K562 (cell line): ENCODE measurements at places on chromosomes 12 and 14.

GRCh38 chr12:67339530-67339929 is 70.4 kb downstream of the CAND1 start:
- no peak for DNase-seq

DNA sequence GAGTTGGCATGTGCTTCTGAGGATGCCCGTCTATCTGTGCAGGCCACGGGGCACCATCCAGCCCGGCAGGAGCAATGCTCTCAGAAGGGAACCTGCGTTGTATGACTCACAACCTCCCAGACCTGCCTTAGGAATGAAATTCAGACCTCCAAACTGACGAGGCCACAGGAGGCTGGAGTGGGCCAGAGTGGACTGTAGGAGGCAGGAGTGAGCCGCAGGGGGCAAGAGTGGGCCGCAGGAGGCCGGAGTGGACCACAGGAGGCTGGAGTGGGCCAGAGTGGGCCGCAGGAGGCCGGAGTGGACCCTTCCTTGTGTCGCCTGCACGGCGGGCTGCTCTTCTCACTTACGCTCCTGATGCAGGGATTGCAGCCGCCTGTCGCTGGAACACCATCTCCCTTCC is 11.1 kb upstream of the FBRSL1 start:
- no peak for DNase-seq

- no peak for DNase-seq
These were observed 34.8 kb upstream of the INSM2 start for GRCh38 chr14:35499180-35499579.

DNA sequence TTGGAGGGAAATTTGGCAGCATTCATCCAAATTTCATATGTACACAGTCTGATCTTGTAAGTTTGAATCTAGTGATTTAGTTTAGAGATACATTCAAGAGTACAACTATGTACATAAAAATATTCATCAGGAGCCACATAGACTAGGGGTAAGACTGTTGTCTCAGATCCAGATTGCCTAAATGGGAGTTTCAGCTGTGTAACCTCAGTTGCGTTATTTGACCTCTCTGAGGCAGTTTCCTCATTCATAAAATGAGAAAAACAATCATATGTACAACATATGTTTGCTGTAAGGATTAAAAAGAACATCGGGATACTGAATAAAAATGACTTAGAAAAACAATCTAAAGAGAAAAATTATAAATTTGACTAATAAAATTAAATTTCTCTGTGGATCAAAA is 577.5 kb downstream of the RPL10L start:
- no peak for DNase-seq

- no peak for DNase-seq
These were observed 25.3 kb downstream of the IGF1 start for GRCh38 chr12:102454808-102455760.

DNA sequence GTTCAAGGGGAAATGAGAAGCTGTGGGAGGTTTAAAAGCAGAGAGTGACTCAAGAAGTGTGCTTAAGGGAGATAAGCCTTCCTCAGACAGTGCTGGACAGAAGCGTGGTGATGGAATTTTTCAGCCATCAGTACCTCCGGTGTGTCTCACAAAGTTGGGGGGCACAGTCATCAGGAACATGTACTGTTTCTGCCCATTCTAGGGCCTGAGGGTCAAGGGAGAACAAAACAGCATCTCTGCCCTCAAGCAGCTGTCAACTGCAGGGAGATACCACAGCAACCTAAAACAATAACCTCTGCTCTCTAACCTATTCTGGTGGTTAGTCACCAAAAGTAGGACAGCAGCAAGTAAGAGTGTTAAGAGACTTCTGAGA is 2.0 kb upstream of the STON2 start:
- peak; percentile 84 for DNase-seq

DNA sequence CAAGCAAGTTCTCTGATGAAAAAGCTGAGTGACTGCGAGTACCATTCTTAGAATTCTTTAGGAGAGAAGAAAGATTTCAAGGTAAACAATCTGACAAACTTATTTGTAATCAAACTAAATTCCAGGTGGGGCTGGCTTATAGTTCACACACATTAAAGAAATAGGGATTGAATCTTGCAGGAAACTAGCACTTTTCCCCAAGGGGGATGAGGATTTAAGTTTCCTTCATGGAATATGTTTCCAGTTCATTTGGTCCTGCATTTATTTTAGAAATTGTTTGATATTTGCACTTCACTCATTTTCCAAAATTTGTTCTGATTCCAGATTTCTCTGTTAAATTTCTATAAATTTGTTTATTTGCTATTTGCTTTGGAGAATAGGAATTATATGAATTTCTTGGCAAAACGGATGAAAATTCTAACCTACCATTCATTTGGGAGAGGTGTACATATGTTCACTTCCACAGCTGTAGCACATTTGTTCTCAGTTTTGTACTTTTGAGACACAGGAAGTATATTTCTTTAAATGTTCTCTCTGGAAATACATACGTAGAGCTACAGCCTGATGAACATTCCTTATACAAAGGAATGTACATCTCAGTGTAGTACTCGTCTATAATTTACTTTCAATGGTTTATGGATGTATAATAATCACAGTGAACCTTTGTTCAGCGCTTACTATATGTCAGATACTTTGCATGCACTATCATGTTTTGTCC is 145.5 kb downstream of the AKAP6 start:
- DNase-seq: no peak
